ENCODE measurements at places on chromosomes 6 and 20.
A peak's percentile ranks its signal among the peaks of the same experiment; 100 is the strongest.

GRCh38 chr20:3751305-3751674 is 16.3 kb downstream of the ADISSP start:
- H3K27me3 ChIP-seq: peaks cover 60% of the 10 kb centered on the region
- DNase-seq: no peak
- H3K27ac ChIP-seq: no peak overlapping the region
- no peak overlapping the region for H3K4me3 ChIP-seq

DNA sequence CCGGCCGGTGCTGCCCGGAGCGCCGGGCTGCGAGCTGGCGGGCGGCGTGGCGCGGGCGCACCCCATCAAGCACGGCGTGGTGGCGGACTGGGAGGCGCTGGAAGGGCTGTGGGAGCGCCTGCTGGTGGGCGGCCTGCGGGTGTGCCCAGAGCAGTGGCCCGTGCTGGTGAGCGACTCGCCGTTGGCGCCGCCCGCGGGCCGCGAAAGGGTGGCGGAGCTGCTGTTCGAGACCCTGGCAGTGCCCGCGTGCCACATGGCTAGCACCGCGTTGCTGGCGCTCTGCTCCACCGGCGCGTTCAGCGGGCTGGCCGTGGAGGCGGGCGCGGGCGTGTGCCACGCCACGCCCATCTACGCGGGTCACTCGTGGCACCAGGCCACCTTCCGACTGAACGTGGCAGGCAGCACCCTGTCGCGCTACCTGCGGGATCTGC is 517 bp downstream of the ACTL10 start:
- peaks cover 14% of the 10 kb centered on the region for H3K36me3 ChIP-seq
- peaks cover 26% of the 10 kb centered on the region for H3K4me1 ChIP-seq
- H3K4me3 ChIP-seq: peak overlapping the region; percentile 56

GRCh38 chr6:34556493-34556892 is 364 bp upstream of the SPDEF start:
- H3K36me3 ChIP-seq: no peaks in the 10 kb centered on the region
- H3K4me1 ChIP-seq: peaks cover 14% of the 10 kb centered on the region
- H3K4me3 ChIP-seq: no peak overlapping the region
- DNase-seq: no peak

DNA sequence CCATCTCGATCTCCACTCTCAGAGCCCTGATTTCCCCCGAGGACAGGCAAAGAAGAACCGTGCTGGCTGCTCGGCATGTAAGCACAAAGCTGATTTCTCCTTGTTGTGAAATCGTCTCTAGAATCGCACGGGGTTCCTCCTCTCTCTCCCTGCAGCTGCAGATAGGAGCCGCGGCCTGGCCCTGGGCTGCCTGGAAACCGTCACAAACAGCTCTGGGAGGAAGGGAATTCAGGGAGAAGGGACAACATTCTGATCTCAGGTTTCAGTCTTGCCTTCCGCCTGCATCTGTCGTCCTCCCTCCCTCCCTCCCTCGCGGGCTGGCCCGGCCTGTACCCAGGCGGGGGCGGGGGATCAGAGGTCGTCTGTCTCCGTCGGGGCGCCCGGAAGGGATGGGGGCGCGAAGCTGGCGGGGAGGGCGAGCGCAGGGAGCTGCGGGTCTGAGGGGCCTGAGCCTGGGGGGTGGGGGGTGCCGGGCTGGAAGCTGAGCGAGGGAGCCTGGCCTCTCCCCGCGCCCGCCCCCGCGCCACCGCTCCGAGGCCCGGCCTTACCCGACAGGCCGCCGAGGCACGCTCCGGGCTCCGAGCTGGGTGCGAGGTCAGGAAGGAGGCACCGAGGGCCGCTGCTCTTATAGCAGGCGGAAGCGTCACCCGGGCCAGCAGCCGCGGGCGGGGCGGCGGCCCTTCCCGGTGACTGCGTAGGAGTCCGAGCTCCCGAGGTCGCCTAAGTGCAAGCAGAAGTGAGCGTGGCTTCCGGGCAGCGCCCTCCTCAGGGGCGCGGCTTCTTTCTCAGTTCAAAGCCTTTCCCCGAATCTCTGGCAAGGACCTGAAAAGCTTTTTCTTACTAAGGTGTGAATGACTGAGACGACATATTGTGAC is at the start of gene SERPINB1:
Gene SERPINB1, minus strand, starts transcription at position 600 of the 875 bp plus-strand sequence. CDS start 1,277 bp downstream, outside the sequence.
- peak within 1 kb of the TSS; percentile 98 for H3K27ac ChIP-seq
- peak; percentile 64 for DNase-seq
- peaks cover 49% of the 10 kb centered on the region for H3K4me1 ChIP-seq
- H3K36me3 ChIP-seq: peaks cover 7% of the 10 kb centered on the region
- peak within 1 kb of the TSS; percentile 76 for H3K4me3 ChIP-seq

- DNase-seq: no peak
- peak overlapping the region; percentile 70 for H3K27ac ChIP-seq
- peaks cover 18% of the 10 kb centered on the region for H3K4me1 ChIP-seq
- H3K27me3 ChIP-seq: no peaks in the 10 kb centered on the region
- H3K36me3 ChIP-seq: peaks cover 7% of the 10 kb centered on the region
Measured at GRCh38 chr6:34940030-34940434, 51.0 kb downstream of the ANKS1A start.

DNA sequence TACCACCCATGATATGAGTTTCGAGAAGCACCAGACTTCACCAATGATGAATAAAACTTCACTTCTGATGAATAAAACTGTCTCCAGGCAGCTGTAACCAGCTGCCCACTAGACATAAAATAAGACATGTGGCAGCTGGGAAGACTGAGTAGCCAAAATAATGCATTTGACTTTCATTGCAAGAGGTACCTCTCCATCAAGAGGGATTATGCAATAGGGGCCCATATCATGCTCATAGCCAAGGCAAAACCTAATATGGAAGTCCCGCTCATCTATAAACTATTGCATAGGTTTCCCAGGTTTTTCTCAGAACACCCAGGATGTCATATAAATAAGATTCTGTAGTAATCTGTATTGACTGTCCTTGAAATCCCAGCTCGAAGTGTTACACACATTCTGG is 155.5 kb downstream of the SIM1 start:
- H3K4me1 ChIP-seq: peaks cover 11% of the 10 kb centered on the region
- no peak for DNase-seq
- no peaks in the 10 kb centered on the region for H3K36me3 ChIP-seq
- H3K4me3 ChIP-seq: no peak overlapping the region
